Esophagus squamous epithelium (tissue), 5 donors: ENCODE measurements at places on chromosomes 2 and 18.

DNA sequence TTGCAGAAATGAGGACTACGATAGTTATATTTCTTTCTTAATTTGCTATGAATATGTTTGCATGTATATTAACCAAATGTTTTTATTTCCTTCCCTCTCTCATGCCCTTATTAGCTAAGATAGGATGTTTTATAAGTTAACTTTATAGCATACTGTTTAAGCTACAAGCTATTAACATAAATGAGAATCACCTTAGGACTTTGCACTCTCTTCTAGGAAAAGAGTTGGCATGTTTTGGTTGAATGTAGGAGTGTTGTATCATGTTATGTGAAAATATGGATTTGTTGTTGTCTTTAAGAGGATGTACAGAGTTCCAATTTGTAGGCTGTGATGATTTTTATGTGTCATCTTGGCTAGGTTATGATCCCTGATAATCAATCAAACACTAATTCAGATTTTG lies 467.4 kb upstream of the SETBP1 start:
- no peak for DNase-seq

DNA sequence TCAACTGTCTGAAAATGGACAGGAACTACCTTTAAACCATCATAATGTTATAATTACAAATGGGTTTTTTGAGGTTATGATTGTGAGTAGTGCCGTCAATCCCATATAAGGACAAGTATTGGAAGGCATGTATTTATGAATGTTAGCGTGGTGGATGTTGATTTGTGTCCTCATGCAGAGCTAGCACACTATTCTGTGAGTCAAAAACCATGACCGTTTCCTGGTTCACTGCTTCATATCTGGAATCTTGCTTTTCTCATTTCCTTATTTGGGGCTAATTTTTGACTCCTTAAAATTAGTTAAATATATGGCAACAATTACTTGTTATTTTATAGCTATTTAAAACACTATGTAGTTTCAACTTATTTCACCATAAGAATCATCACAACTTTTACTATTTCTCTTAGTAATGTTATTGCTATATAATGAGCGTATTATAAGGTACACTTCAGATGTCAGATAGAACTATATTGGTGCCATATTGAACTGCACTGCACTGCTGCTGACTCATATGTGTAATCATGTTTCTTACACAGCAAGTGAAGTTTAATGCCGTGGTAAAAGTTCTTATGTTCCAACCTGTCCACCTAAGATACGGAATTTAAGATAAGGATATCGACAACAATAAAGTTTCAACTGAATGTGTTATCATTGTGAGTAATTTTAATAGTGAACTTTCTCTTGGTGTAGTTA lies 192.8 kb downstream of the PTGR3 start:
- no peak for DNase-seq

GRCh38 chr2:64186699-64187605 lies 42.7 kb upstream of the PELI1 start:
- no peak for DNase-seq

DNA sequence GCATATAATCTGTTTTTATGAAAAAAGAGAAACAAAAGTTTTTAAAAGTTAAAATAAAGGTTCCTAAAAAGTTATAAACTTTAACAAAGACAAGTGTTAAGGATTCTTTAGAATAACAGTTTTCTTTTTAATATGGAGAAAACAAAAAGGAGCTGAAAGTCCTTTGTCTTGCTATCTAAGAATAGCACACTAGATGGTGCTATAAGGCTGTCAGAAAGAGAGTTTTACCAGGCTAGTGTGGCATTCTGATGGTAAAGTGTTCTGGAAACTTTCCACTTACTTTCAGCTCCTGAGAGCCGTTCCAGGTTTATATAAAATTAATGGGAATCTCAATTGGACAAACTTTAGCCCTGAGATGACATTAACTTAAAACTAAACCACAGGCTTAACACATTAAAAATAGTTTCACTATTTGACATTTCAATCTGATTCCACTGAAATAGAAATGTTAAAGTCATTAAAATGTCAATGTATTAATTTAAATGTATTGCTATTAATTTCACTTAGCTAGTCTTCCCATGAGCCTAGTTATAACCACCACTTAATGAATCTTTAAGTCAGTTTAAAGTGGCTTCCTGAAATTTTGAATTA lies 3.7 kb downstream of the FBXO48 start:
- DNase-seq, result no peak

DNA sequence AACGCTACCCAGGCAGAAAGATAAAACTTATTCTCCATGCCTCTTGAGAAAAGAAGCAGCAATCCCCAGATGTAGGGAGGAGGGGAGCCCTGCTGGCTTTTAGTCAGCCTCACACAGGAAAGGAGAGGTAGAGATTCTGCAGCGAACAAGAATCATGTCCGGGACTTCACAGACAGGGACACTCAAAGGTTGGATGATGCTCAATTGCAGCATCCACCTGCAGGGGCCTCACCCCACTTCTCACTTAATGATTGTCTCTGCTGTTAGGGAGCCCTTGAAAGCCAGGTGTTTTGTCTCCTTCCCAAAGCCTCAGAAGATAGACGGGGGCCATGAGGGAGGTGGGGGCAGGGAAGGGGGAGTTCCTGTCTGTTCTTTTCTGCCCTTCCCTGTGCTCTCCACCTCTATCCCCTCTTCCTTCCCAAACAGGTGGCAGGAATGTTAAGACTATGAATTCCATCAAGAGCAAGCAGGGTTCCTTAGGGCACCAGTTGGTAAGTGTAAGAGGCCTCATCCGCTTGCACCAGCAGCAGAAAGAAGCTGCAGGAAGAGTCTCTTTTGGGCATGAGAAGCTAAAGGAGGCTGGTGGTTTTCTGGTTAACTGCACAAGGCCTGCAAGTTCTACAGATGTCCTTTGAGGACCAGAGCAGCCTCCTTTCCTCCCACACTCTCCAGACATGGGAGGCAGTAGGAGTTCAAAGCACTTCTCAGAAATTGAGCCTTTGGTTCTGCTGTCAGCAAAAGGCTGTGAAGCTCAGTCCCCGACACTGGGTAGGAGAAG lies 154.7 kb upstream of the TNP1 start:
- DNase-seq, result no peak

DNA sequence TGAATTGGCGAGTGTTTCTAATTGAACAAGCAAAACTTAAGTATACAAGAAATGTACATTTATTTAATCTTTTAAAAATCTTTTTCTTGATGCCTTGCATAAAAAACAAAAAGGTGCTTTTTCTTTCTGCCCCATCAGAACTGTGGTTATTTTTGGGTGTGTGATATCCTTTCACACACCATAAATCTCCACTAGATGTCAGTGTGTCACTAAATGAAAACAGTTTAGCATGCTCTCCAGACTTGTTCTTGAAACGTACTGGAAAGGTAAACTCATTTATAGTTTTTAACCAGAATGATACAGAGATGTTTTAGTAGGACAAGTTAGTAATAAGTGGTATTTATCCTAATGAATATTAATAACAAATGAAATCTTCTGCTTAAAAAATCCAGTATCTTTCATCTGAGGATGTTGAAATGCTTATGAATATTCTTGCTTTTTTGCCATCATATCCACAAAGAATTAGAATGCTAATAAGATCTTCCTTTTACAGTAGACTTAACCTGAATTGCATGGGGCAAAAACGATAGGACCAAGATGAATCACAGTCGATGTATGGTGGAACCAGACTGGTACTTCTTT lies 96.8 kb downstream of the UBE2E3 start:
- no peak for DNase-seq

GRCh38 chr18:44541159-44541558 lies 139.5 kb upstream of the SETBP1 start:
- DNase-seq, result no peak

GRCh38 chr18:49768051-49768391 lies 45.3 kb downstream of the ACAA2 start:
- no peak for DNase-seq

DNA sequence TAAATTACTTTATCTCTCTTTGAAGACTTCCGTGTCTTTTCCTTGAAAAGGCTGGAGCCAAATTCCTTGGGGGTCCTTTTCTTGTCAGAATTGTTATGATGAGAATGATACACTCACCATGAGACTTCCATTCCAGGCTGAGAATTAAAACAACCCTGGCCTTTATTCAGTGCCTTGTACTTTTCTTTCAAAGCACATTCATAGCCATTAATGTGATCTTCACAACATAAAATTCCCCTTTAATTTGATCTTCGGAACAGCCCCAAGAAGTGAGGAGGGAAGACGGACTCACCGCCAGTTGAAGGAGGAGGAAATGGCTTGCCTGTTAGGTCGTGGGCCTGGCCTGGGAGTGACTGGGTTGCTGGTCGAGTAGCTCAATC lies 127.3 kb downstream of the DDX1 start:
- DNase-seq, result no peak

DNA sequence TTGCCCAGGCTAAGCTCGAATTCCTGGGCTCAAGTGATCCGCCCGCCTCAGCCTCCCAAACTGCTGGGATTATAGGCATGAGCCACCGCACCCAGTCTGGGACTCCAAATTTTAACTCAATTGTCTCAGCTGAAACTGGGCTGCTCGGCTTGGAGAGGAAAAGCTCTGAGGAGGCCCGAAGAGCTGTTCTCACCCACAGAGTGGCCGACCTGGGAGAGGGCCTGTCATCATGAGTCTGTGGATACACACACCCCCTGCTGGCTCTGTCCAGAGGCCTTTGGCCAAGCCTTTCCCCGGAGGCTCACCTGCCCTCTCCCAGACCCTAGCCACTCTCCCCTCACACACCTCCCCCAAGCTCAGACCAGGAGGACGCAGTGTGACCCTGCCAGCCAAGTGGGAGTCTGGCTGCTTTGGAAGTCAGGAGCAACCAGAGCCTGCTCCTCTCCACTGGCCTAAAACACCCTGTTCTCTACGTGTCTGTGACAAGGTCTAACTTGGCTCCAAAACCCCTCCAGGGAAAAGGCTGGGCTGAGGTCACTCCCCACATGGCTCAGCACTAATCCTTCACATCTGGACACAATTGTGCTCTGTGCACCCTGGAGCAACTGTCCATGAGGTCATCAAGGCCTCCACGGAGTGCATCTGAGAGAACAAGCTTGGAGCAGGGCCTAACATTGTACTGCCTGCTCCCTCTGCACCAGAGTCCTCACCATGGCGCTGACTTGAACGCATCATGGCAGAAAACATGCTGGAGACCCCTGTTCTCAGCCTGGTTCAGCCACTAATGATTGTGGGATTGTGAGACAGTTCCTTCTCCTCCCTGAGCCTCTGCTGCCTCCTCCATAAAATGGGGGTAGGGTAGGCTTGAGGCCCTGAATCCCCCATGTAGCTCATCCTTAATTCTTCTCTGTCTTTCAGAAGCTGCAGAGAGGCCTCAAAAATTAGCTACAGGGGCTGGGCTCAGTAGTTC lies 49.9 kb upstream of the RAB6C start:
- DNase-seq, result no peak

- no peak for DNase-seq
These were observed 1.8 kb upstream of the KLHL41 start for GRCh38 chr2:169507698-169508097.

GRCh38 chr18:12296457-12296856 lies 11.6 kb upstream of the TUBB6 start:
- DNase-seq, result no peak

- DNase-seq, result no peak
These were observed 1176.9 kb downstream of the SUCLG1 start for GRCh38 chr2:83282043-83282795.

DNA sequence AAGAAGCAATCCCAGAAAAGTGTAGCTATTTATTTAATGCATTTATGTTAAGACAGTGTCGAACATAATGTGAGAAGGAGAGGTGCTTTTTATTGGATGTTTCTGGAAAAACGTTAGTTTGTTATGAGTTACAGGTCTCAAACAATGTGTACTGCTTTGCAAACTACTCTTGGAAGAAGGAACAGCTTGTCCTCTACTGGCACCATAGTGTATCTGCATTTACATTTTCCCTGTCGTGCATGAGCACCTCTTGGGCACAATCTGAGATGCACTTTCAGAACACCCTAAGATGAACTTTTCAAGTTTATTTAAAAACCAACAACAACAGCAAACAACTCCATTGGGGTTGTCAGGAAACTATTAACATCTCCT lies 22.8 kb downstream of the CCNYL1 start:
- no peak for DNase-seq

DNA sequence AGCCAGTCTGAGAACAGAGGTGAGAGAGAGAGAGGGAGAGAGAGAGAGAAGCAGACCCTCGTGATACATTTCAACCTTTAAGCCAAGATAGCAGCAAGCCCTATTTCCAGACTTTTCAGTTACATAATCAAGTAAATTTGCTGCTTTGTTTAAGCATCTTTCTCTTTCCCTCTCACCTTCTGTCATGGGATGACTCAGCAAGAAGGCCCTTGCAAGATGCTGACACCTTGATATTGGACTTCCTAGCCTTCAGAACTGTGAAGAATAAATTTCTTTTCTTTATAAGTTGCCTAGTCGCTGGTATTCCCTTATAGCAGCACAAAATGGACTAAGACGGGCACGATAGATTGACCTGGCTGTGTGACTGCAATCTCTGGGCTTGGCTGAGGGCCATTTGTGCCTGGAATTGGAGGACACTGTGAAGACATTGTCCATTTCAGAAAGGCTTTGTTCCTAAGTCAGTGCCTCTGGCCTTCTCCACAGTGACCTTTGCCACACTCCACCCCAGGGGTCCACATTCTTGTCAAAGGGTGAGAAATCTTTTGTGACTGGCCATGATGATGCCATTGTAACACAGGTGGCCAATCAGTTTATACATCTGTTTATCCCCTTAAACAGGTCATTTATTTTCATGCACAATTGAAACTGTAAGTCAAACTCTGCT lies 51.3 kb upstream of the ITSN2 start:
- no peak for DNase-seq

- no peak for DNase-seq
These were observed 3.1 kb upstream of the SP5 start for GRCh38 chr2:170711774-170712652.

- no peak for DNase-seq
These were observed 1286.6 kb upstream of the ZEB2 start for GRCh38 chr2:145806546-145806945.

DNA sequence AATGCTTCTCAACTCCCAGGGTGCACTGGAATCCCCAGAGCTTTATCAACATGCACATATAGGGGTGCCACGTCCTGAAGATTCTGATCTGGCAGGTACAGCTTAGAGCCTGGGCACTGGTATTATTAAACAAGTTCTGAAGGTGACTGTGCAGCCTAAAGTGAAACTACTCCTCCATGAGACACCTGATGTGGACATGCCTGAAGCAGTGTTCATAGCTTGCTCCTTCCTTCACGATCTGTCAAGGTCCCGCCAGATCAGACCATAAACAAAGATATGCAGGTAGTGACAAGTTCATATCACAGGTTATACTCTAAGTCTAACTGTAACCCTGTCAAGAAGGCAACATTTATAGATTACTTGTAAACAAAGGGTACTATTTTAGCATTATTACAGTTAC lies 65.3 kb upstream of the DNER start:
- no peak for DNase-seq

- no peak for DNase-seq
These were observed 15.6 kb upstream of the LRATD1 start for GRCh38 chr2:14616950-14617349.

DNA sequence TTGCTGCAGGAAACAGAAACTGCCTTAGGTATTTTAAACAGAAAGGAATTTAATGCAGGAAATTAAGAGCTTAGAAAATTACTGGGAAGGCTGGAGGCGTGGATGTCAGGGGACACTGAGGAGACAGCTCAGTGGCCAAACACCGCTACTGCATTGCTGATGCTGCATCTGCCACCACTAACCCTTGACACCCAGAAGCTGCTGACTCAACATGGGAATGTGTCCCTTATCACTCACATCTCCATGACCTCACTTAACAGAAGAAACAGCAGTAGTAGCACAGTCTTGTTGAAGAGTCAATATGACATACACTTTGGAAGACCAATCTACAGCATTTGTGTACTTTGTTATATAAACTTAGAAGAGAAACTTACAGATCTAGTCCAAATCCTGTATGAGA lies 906.1 kb downstream of the SLC4A3 start:
- DNase-seq, result no peak
